ENCODE measurements at places on chromosomes 3 and 15.

DNA sequence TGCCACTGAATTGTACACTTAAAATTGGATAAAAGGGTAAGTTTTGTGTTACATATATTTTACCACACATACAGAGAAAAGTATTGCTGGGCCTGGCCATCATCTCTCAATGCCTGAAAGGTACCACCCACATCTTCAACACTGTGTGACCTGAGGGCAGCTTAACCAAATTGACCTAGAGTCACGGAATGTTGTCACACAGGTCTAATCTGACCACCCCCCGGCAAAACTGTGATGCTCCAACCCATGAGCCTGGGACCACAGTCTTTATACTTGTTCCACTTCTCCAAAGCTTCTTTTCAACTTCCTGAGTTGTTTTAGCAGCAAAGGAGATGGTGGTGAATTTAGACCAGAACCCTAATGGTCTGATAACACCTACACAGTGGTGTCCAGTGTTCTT lies 210.3 kb upstream of the TPM1 start:
- no peak for DNase-seq

DNA sequence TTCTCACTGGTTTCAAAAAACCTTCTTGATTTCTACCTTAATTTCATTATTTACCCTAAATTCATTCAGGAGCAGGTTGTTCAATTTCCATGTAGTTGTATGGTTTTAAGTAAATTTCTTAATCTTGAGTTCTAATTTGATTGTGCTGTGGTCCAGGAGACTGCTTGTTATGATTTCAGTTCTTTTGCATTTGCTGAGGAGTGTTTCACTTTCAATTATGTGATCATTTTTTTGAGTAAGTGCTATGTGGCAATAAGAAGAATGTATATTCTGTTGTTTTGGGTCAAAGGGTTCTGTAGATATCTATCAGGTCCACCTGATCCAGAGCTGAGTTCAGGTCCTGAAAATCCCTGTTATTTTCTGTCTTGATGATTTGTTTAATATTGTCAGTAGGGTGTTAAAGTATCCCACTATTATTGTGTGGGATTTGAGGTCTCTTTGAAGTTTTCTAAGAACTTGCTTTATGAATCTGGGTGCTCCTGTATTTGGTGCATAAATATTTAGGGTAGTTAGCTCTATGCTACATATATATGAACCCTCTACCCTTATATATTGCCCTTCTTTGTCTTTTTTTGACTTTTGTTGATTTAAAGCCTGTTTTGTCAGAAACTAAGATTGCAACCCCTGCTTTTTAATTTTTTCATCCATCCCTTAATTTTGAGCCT lies 158.4 kb upstream of the TPRG1 start:
- no peak for DNase-seq

DNA sequence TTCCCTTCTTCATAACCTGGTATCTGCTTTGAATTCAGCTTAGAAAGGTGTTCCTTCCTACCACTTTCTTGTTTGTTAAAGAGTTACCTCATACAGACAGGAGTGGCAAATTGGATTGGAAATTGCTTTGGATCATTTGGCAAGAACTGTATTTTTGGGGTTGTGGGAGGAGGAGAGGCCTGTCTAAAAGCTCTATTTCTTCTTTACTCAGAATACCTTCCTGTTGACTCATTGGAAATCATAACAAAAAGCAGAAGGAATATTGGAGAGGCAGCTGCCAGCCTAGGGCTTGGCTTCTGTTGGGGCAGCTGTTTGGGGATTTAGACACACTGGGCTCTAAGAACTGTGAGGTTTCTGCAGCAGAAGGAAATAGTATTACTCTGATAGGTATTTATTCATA lies 14.2 kb downstream of the IQGAP1 start:
- peak; percentile 93 for DNase-seq

DNA sequence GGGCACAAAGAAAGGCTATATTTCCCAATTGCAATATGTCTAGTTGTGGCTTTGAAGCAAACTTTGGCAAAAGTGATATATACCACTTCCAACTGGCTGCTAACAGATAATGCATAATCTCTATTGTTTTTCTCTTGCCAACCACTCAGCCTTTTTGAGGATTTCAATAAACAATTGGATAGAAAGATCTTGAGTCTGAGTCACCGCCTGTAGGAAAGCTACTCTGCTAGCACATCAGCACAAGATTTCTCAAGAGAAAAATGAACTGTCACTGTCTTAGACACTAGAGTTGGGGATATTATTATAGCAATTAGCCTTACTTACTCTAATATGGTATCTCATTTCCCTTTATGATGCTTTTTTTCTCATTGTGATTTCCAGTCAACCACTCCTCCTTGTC lies 119.7 kb downstream of the SST start:
- DNase-seq = peak; percentile 19

DNA sequence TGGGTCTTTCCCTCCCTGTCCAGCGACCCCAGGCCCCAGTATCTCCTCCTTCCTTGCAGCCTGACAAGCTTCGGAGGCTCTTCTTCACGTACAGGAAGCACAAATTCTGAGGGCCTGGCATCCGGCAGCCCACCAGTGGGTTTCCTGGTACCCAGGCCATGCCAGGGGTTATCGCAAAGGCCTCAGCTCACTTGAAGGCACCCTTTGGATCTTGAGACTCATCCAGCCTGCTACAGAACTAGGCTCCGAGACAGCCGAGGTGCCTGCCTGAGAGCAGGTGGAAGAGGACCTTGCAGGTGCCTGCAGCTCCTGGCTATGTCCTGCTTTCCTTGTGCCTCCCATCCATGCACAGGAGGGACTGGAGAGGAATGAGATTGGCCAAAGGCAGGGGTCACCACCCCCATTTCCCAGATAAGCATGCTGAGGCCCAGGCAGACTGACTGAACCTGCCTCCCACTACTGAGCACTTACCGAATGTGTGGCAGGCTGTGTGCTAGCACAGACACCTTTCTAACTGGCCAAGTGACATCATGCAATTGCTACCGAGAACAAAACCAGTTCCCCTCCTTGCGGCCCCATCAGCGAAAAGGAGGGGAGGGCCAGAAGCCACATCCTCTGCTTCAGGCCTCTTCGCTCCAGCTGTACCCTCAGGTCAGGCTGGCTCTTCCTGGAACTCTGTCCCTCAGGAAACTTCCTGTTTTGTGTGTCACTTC lies 11.2 kb downstream of the SH2D7 start:
- no peak for DNase-seq

DNA sequence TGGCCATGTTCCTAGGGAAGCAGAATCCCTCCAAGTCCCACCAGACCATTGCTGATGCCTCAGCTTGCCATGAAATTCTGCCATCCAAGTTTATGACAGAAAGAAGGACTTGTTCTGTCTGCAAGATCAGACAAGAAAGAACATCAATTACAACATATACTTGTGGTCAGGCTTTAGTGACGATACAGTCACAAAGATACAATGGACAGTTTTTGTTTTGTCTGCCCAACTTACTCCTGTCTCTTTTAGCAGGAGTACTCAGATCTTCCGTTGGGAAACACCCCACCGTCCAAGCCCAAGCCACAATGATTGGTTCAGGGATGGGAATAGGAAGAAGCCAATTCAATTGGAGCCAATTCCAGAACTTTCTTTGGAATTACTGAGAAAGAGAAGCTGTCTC lies 15.7 kb downstream of the KLHL6 start:
- peak; percentile 4 for DNase-seq

DNA sequence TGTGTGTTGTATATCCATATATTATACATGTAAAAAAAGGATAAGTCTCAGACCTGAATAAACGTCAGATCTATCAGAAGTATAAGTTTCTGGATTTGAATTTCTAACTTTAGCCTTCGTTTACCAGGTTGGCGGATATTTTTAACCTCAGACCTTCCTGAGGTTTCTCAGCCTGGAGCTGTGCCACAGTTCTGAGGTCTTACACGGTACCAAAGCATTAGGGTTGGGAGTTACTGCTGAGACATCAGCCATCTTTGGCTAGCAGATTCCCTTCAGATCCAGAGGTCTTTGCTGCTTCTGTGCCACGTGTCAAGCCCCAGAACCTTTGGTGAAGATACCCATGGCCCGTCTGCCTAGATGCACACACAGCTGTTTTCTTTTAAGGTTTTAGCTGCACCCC lies 84.7 kb downstream of the PPP2R3A start:
- DNase-seq = no peak

- peak; percentile 86 for DNase-seq
These were observed 71.3 kb upstream of the LRTM1 start for GRCh38 chr3:54999159-54999558.

- no peak for DNase-seq
These were observed 3.0 kb upstream of the SPG11 start for GRCh38 chr15:44666210-44667038.

- no peak for DNase-seq
These were observed 254.6 kb downstream of the PYDC2 start for GRCh38 chr3:191715585-191715984.

- DNase-seq = peak; percentile 53
These were observed 13.0 kb upstream of the PHLDB2 start for GRCh38 chr3:111846039-111846438.

GRCh38 chr3:124895756-124896155 lies 8.6 kb upstream of the ITGB5 start:
- DNase-seq = no peak

GRCh38 chr3:117141812-117142211 lies 432.2 kb downstream of the TUSC7 start:
- no peak for DNase-seq

DNA sequence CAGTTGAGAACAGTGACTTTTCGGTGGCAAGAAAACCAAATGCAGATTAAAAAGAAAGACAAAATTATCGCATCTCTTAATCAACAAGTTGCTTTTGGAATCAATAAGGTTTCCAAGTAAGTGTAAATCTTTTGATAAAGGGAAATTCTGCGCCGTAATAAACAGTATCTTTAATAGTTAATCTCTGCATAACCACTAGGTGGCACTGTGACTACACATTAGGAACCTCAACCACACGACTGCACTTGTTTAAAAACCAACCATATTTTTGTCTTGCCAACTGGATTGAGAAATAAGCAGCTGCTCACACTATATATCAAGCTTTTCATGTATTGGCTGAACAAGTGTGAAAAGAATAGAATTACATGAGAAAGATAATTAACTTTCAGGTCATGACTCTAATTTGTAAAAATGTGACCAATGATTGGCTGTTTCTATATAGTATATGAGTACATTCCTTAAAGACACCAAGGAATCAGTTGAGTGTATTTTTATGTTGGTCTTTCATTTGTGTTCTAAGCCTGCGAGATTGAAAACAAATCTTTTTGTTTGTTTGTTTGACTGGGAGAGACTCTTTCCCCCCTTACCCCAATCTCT lies 72.7 kb downstream of the DZIP3 start:
- DNase-seq = peak; percentile 87

DNA sequence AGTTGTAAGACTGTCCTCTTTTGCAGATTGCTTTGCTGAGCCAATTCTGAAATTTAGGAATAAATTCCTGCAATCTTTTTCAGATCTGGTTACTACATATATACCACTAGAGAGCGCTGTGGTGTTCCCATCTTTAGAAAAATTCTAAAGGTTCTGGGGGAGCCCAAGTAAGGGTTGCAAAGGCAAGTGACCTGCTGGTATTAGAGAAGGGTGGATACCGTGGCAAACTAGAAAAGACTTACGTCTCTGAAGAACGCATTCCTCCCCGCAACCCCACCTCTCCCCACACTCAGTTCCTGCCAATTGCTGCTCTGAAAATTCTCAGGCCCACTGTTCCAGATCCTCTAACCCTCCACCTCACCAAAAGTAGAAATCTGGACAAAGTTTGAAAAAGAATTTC lies 48.5 kb downstream of the EFHB start:
- peak; percentile 50 for DNase-seq

- DNase-seq = no peak
These were observed 632.3 kb upstream of the NR2F2 start for GRCh38 chr15:95698230-95698629.

DNA sequence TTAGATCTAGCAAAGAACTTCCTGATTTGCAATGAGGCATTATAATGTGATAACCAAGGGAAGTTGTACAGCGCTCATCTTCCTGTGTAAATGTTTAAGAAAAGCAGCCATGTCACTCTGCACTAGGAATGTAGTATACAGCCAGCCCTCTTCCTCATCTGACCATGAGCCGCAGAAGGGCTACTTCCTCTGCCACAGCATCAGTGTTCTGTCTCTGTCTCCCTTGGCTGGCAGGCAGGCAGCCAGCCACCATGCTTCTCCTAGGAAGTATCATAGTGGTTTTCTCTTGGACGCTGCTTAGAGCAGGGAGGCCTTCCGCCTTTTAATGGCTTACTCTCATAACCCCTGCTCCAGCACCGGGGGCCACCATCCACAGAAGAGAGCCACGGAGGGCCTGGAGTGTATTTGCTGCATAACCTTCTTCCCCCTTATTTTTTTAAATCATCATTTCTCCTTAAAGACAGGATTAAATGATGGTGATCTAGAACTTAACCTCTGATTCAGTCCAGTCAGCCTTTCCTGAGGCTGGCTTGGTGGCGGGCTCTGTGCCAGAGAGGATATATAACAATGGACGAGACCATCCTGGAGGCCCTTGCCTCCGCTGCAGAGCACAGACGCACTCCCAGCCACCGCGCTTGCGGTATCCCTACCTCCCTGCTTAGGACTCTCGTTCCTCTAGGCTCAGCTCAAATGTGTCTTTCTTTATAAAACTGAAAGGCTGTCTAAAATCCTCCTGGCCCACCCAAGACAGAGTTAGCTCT lies 57.3 kb upstream of the PLXNA1 start:
- no peak for DNase-seq

DNA sequence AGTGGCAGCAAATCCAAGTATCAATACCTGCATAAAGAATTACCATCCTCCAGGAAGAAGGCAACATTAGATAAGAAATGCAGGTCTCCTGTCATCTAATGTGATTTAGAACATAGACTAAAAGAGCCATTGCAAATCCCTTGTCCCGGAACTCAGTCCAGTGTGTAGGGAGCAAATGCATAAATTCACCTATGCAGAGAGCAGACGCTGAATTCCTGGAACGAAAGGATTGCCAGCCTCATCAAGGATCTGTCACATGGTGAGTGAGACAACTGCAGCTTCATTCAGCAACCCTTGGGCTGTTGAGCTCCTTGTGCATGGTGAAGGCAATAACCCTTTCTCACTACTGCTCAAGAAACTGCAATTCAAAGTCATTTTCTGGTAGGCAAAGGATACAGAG lies 696.8 kb upstream of the CFAP20DC start:
- no peak for DNase-seq

DNA sequence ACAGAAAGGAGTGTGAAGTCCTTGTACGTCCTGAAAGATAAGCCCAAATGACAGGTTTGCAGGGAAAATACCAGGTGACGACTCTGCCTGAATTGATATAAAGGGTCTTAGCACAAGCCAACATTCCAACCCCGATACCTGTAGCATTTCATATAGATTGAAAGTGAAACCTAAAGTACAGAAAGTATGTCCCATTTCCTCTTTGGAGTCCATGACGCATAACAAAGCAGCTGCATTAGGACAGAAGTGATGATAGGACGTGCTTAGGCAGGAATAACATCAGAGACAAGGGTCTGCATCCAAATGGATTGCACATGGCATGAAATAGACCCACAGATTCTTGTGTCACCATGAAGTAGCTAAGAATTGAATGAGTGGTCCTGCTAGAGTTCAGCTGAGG lies 187.0 kb upstream of the ROBO1 start:
- no peak for DNase-seq
